Upper lobe of left lung (tissue), 6 donors: ENCODE measurements at places on chromosomes 5 and 9. TPM values are rescaled to one million over a fixed set of nuclear protein-coding genes. Genes with fewer than 3 reads are reported as not detected.
A peak's percentile ranks its signal among the peaks of the same experiment; 100 is the strongest.

DNA sequence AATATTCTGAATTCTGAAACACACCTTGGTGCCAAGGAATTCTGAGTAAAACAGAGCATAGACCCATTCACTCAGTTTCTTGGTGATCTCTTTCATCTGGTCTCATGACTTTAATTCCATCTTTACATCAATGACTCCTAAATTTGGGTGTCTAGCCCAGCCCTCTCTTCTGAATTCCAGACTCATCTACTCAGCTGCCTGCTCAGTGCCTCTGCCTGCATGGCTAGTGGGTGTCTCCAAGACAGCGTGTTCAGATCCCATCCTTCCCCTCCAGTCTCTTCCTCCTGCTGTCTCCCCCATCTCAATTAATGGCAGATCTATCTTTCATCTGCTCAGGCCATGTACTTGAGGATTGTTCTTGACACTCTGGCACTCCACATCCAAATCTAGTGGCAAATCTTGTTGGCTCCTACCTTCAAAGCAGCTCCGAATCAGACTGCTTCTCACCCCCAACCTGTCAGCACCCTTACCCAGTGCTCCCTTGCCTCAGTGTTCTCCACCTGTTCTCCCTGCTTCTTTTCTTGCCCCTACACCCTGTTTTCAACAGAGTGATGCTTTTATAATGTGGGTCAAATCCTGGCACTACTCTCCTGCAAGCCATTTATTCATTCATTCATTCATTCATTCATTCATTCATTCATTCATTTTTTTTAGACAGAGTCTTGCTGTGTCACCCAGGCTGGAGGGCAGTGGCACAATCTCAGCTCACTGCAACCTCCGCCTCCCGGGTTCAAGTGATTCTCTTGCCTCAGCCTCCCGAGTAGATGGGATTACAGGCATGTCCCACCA, 5.3 kb downstream of the CAVIN4 start:
- H3K27me3 ChIP-seq, result no peaks in the 10 kb centered on the region
- no peaks in the 10 kb centered on the region for H3K36me3 ChIP-seq
- no peak overlapping the region for H3K27ac ChIP-seq

GRCh38 chr5:179135441-179136215, 75.5 kb downstream of the ZNF354C start:
- H3K27ac ChIP-seq, result no peak overlapping the region
- no peaks in the 10 kb centered on the region for H3K27me3 ChIP-seq
- DNase-seq, result no peak
- H3K36me3 ChIP-seq, result no peaks in the 10 kb centered on the region

DNA sequence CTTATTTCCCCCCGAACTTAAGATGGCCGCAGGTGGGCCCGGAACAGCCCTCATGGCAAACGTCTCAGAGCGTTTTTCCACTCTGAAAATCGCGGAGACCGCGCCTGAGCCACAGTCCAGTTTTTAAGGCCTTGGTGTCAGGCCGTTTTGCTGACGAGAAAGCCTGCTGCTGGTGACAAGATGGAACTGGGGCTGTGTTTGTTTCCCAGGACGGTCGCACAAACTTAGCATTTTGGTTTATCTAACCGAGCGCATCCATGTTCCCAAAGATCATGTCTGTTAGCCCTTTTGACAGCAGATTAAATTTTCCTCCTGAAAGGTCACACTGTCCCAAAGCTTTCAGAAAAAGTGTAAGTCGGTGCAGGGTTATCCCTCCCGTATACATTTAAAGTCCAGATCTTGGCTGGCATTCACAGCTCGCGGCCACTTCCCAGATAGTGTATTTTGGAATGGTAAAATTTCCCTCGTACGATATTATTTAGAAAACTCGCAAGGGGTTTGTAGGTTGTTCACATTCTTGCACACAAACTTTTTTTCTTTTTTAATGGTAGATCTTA, 812 bp downstream of the SREK1 start:
- no peaks in the 10 kb centered on the region for H3K36me3 ChIP-seq
- no peak for DNase-seq
- peak overlapping the region; percentile 81 for H3K4me3 ChIP-seq
- H3K27me3 ChIP-seq, result no peaks in the 10 kb centered on the region

DNA sequence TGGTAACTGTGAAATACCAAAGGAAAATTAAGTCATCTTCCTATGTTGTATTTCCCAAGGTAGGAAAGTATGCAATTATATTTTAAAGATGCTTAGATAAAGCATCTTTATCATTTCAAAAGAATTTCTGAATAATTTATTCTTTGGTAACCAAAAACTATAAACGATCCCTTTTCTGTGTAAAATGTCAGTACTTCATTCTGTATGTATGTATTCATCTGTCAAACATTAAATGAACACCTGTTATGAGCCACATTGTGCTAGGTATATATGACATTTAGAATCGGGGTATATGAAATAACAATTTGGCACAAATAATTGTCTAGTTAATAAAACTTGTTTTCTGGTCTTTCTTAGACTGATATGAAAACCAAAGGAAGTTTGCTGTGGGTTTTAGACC, 89.4 kb upstream of the DHFR start:
- DNase-seq, result no peak
- H3K27ac ChIP-seq, result no peak overlapping the region
- H3K4me3 ChIP-seq, result no peak overlapping the region
- peaks cover 5% of the 10 kb centered on the region for H3K36me3 ChIP-seq
- H3K27me3 ChIP-seq, result no peaks in the 10 kb centered on the region

GRCh38 chr5:78603636-78604175, 44.9 kb downstream of the LHFPL2 start:
- no peaks in the 10 kb centered on the region for H3K27me3 ChIP-seq
- no peaks in the 10 kb centered on the region for H3K36me3 ChIP-seq
- H3K4me3 ChIP-seq, result no peak overlapping the region
- H3K27ac ChIP-seq, result no peak overlapping the region

DNA sequence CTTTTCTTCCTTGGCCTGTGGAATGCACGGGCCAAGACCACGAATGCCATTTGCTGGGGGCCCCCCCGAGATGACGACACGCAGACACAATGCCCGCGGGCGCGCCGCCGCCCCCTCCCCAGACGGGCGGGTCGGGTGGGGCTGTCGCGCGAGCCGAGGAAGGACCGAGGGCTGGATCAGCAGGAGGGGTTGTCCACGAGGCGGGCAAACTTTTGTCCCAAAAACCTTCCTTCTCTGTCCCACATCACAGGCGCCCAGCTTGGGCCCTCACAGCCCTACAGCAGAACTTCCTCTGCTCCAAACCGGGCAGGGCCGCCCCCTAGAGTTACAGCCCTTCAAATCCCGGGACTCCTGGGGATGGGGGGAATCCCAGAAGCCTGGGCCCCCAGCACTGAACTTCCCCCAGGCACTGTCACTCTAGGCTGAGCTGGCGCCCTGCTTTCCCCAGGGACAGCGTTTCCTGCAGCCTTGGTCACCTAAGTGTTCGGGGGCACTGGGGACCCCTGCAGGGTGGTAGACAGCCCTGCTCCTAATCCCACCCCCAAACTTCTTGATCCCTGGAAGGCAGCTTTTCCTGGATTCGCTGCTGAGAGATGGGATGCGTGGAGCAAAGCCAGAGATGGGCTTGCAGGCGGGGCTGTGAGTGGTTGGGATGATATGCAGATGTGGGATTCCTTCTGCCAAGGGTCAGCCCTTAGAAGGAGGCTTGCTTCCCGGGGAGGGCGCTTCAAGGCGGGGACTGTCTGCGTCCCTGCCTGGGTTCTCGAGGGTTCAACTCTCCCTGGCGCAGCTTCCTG, 980 bp downstream of the COL5A1 start:
- H3K4me3 ChIP-seq, result no peak overlapping the region
- peak overlapping the region; percentile 83 for H3K27ac ChIP-seq
- DNase-seq, result peak; percentile 85
- H3K27me3 ChIP-seq, result peaks cover 10% of the 10 kb centered on the region
- no peaks in the 10 kb centered on the region for H3K36me3 ChIP-seq

DNA sequence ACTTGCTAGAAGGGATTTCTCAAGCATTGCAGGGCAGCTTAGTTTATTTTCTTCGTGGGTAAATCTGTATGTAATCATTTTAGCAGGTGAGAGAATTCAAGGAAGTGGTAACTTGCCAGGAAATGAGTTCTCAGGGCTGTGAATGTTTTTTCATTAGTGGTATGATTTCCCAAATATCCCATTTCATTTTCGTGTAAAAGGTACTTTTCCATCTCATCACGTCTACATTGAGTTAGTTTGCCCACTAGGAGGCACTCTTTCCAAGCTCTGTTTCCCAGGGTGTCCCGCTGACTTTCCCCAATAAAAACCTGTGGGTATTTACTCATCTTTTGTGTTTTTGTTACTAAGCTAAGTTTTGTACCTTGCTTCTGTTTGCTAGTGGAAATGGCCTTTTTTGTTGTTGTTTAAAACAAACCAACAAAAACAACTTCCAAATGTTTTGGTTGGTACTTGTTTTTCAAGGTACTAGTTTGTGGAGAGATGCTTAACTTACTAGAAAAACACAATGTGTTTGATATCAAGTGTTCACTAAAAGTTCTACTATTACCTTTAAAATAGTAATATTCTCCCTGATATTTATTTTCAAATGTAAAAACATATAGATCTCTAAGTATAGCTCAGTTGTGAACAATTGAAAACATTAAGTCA, 373.6 kb downstream of the ADGRV1 start:
- peaks cover 7% of the 10 kb centered on the region for H3K4me1 ChIP-seq
- H3K36me3 ChIP-seq, result no peaks in the 10 kb centered on the region
- H3K27ac ChIP-seq, result no peak overlapping the region
- DNase-seq, result no peak

GRCh38 chr5:59436364-59437148, 457.0 kb downstream of the PDE4D start:
- H3K27ac ChIP-seq, result no peak overlapping the region
- H3K36me3 ChIP-seq, result no peaks in the 10 kb centered on the region
- no peaks in the 10 kb centered on the region for H3K4me1 ChIP-seq

DNA sequence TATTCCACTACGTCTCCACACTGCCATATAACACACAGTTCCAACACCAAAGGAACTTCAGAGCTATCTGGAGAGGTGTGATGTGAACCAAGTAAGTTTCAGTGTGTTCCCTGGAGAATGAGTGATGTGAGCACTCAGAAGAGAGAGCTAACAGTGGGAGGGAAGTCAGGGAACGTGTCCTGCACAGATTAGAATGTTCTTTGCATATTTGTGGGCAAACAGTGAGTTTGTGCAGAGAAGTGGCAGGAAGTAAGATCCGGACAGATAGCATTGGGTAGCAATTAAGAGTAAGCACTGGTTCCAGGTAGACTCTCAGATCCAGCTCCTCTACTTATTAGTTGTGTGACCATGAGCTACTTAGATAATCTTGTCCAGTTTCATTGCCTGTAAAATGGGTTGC, 206.4 kb downstream of the PDZD2 start:
- no peaks in the 10 kb centered on the region for H3K36me3 ChIP-seq
- no peak overlapping the region for H3K4me3 ChIP-seq
- no peak overlapping the region for H3K27ac ChIP-seq
- H3K27me3 ChIP-seq, result no peaks in the 10 kb centered on the region

GRCh38 chr9:87327575-87328125, 170.0 kb upstream of the DAPK1 start:
- no peaks in the 10 kb centered on the region for H3K4me1 ChIP-seq
- no peaks in the 10 kb centered on the region for H3K27me3 ChIP-seq
- no peak overlapping the region for H3K27ac ChIP-seq
- H3K4me3 ChIP-seq, result no peak overlapping the region
- H3K36me3 ChIP-seq, result no peaks in the 10 kb centered on the region
- DNase-seq, result no peak

DNA sequence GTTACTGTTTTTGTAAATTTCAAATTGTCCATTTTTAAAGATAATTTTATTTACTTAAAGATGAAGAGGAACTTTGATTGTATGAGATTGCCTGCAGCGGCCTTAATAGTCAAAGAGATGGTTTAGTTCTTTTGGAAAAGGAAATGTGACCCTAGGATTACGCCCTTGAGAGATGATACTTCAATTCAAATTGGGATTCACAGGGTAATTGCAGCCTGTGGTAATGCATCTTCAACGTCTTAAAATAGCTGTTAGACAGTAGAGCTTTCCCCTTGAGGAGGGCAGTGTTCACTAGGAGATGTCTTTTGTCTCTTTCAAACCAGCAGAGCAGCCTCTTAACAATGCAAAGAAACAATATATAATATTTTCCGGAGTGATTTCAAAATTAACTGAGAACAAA, 127.1 kb downstream of the TAF11L14 start:
- H3K4me3 ChIP-seq, result no peak overlapping the region
- no peaks in the 10 kb centered on the region for H3K4me1 ChIP-seq
- H3K36me3 ChIP-seq, result no peaks in the 10 kb centered on the region
- DNase-seq, result no peak
- H3K27me3 ChIP-seq, result no peaks in the 10 kb centered on the region

DNA sequence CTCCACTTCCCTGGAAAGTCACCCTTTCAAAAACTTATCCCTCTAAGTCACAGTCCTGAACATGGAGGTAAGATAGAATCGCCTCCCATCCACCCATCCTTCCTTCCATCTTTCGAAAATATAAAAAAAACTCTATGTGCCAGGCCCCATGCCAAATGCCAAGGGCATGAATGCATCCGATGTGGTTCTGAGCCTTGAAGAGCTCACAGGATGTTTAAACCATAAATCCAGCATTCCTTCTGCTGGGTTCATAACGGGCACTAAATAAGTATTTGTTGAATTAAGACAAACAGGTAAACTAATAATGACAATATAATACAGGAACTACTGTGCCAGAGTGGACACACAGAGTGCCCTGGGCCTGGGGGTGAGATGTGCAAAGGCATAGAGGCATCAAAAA, 147.3 kb downstream of the TTLL11 start:
- H3K27ac ChIP-seq, result no peak overlapping the region
- no peaks in the 10 kb centered on the region for H3K27me3 ChIP-seq
- H3K4me1 ChIP-seq, result no peaks in the 10 kb centered on the region
- no peaks in the 10 kb centered on the region for H3K36me3 ChIP-seq

- H3K27ac ChIP-seq, result no peak overlapping the region
- H3K27me3 ChIP-seq, result no peaks in the 10 kb centered on the region
- H3K36me3 ChIP-seq, result no peaks in the 10 kb centered on the region
- H3K4me1 ChIP-seq, result no peaks in the 10 kb centered on the region
- peak; percentile 28 for DNase-seq
Measured at GRCh38 chr5:58849921-58850667, 267.2 kb downstream of the RAB3C start.

DNA sequence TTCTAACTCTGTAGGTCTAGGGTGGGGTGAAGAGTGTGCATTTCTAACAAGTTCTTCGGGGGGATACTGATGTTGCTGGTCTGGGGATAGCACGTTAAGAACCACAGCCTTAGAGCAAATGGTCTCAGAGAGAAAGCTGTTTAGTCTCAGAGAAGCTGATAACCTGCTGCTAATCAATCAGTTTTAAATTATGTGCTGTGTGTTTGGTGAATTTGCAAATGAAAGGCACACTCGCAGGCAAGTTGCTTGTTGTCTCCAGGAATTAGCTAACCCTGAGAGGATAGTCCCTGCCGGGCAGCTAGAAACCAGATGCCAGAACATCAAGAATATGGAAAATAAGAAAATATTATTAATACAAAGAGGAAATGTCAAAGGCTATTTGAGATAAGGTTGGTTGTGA, 79.2 kb downstream of the DMRT2 start:
- no peaks in the 10 kb centered on the region for H3K4me1 ChIP-seq
- no peak overlapping the region for H3K4me3 ChIP-seq
- no peak for DNase-seq
- no peak overlapping the region for H3K27ac ChIP-seq

GRCh38 chr9:99868845-99869244, 37.6 kb upstream of the STX17 start:
- DNase-seq, result no peak
- no peaks in the 10 kb centered on the region for H3K27me3 ChIP-seq
- no peaks in the 10 kb centered on the region for H3K36me3 ChIP-seq

The ALDH1A1 gene
- total RNA-seq, result 97.6 TPM

The FOXD4 gene
- total RNA-seq, result 2.6 TPM

The HMCN2 gene
- 1.0 TPM for total RNA-seq

The PCDHGA6 gene
- 7.3 TPM for total RNA-seq

The SAXO1 gene
- total RNA-seq, result under 0.01 TPM

The CDH6 gene
- 1.8 TPM for total RNA-seq

The RNF180 gene
- total RNA-seq, result 9.7 TPM

The CNOT6 gene
- 14.9 TPM for total RNA-seq

The PDE6A gene
- not detected for total RNA-seq

The TPM2 gene
- total RNA-seq, result 89.3 TPM

The NDUFB6 gene
- 28.6 TPM for total RNA-seq

The GRIA1 gene
- 8.5 TPM for total RNA-seq
